ENCODE measurements at places on chromosomes 11 and 22.
A peak's percentile ranks its signal among the peaks of the same experiment; 100 is the strongest.

DNA sequence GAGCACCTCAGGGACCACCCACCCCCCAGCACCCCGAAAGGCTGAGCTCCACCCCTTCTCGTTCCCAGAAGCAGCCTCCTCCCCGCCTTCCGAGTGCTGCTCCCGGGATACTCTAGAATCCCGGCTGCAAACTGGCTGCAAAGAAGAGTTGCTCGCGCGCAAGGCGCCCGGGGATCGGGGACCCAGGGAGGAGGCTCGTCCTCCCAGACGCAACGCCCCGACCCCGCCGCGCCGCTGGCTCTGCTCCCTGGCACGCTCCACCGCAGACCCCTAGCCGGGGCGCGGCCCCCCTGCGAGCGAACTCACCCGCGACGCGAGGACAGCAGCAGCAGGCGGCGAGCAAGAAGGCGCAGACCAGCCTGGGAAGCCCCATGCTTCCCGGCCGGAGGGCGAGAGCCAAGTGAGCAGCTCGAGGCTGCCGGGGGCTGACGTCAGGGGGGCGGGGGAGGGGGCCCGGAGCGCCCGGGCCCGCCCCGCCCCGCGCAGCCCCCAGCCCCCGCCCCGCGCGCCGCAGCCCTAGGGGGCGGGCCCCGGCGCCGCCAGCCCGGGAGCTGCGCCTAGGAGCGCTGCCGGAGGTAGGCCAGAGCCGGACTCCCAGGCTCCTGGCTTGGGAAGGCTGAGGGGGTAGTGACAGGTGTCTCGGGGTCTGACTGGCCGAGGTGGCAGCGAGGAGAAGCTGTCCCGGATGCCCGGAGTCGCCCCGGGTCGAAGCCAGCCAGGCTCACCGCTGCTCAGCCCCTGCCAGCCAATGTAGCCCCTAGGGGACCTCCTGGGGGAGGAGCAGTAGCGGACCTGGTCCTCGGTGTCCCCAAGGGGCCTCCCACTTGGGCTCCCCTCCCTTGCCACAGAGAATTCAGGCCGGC is at the start of gene MCAM:
Gene MCAM (minus strand): TSS at position 402 of the 863 bp plus-strand sequence. CDS start 29 bp downstream, at position 373.
- peak; percentile 71 for DNase-seq

GRCh38 chr11:118172356-118172755 is 4.1 kb downstream of the SCN2B start:
- DNase-seq: no peak

DNA sequence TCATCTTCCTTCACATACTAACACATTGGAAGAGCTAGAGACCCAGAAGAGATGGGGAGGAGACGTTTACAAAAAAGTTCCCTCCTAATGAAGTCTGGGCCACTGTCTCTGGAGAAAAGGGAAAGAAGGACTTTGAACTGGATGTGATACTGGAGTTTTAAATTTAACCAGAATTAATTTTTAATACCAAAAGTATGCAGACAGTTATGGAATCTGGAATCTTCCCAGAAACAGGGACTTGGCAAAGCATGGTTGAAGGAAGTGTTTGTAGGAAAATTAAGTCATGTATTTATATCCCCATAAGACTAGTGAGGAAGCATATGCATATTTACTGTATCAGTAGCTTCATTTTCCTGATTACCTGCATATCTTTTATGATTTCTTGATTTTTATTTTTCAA is 215.5 kb downstream of the TTC28 start:
- no peak for DNase-seq

- DNase-seq: no peak
Observed at GRCh38 chr11:31199378-31199777, 170.2 kb downstream of the DCDC1 start.

GRCh38 chr11:121931748-121932352 is 184.2 kb downstream of the BLID start:
- no peak for DNase-seq

- DNase-seq: no peak
Observed at GRCh38 chr11:123580557-123581275, 73.7 kb downstream of the SCN3B start.

DNA sequence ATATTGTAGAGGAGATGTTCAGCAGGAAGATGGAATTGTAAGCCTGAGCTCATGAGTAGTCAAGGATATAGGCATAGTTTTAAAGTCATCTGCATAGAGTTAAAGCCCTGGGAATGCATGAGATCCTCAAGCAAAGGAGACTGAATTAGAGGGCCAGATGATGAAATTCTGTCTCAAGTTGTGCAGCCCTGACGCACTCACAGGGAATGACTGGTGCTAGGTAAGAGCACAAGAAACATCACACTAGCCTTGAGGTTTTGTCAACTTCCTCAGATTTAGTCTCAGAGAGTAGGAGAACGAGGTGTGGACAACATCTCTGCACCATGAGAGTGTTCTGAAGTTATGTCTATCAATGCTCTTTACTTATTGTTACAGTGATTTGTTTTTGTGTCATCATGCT is 5.8 kb downstream of the RAB38 start:
- no peak for DNase-seq

- no peak for DNase-seq
Observed at GRCh38 chr11:3338569-3339339, 40.2 kb downstream of the ZNF195 start.

DNA sequence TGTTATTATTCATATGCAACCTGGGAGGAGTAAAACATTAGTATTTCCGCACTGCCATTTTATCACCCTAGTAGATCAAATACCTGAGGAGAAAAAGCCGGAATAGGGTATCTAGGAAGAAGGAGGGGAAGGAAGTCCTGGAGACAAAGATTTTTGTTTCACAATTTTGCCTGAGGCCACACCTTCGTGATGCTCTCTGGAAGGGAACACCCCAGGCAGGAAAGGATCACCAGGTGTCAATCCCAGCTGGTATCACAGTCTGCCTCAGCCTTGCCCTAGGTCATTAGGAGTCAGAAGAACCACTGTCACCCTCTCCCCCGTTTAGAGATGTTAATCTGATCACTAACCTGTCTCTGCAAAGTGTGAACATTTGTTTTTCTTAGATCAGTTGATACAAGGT is 35.4 kb upstream of the IGSF9B start:
- DNase-seq: no peak

DNA sequence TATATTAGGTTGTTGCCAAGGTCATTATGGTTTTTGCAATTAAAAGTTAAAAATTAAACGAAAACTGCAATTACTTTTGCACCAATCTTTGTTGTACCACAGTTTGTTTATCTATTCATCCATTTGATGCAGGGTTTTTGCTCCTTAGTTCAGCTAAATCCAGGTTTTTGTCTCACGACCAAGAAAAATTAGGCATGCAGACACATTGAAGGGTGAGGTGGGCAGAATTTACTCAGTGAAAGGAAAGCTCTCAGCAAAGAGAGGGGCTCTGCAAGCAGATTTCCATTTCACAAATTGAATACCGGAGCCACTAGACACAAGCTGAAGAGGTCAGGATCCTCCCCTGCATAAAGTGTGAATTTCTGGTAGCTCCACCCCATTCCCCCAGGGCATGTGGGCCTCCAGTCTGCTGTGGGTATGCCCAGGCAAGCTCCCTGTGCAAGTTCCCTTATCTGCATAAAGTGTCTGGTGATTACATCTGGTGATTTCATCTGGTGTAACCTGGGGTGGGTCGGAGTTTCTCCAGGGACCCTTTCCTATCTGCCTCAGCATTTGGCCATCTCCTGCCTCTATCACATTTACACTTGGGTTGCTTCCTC is 33.3 kb downstream of the APOL6 start:
- DNase-seq: no peak

DNA sequence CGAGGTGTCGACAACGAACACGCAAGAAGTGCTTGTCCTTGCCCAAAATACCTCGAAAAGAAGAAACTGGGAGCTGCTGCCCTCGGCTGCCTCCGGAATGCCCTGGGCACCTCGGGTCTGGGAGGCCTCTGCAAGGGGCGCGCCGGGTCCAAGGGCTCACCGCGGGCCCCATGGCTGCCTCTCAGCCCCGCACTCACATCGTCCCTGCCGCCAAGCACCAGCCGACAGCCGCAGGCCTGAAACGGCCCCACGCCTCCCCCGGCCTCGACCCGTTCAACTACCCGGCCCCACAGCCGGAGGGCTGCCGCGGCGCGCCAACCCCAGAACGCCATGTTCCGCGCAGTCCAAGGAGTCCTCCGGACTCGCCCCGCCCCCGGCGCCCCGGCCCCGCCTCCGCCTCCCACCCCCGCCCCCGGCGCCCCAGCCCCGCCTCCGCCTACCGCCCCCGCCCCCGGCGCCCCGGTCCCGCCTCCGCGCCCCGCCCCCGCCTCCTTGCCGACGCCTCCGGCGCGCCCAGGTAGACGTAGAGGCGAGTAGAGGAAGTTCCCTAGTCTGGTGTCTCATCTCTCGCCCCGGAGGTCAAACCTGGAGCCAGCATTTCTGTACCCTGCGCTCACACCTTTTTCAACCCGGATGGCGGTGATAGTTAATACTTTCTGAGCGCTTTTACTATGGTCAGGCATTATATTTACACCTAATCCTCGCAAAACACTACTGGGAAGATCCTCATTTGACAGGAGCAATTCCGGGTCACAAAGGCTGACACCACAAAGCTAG is at the start of gene SIRT3:
Gene SIRT3 (minus strand): TSS at position 346 of the 777 bp plus-strand sequence. CDS start 14 bp downstream, at position 332.
- DNase-seq: peak; percentile 67

DNA sequence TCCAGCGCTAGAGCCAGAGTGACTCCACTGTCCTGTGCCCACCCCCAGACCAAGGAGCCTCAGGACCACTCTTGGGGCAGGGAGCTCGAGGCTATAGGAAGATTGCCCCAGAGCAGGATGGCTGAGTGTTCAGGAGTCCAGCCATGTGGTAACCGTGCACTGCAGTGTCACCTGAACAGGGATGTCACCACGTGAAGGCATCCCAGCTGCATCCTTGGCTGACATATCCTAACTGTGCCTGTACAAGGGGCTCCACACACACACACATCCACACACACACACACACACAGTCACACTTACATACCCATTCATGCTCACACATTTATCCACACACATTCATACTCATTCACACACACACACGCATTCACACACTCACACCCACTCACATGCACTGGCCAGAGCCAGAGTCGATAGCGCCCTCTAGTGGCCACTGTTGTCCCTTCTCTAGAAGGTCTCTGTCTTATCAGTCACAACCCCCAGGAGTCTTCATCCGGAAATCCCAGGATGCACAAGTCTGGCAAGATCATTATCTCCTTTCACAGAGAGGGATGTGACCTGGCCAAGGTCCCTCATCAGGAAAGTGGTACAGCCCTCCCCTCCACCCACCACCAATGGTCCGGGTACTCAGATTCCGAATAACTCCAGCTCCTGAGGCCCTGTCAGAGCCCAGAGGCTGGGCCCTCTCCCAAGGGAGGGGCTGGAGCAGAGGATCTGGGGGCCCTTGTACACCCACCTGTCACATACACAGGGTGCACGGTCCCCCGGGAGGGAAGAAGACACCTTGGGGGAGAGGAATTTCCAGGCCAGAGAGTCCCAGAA is 55.1 kb downstream of the IGLL5 start:
- DNase-seq: no peak

DNA sequence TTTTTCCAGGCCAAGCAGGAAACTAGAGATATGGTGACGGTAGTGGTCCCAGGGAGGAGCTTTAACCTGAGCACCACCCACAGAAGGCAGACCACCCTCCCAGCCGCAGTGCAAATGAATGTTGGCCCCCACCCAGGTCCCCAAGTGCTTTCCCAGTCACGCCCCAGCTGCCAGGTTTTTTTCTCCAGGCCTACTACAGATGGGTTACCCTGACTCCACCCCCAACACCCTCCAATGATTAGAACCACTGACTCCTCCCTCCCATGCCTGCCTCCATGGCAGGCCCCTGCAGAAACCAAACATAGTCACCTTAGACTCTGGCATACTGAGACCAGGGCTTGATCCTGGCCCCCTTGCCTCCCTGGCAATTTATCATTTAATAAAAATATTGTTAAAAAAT is 58.7 kb upstream of the CHST1 start:
- DNase-seq: no peak

- no peak for DNase-seq
Observed at GRCh38 chr11:23780231-23780630, 716.6 kb upstream of the LUZP2 start.

DNA sequence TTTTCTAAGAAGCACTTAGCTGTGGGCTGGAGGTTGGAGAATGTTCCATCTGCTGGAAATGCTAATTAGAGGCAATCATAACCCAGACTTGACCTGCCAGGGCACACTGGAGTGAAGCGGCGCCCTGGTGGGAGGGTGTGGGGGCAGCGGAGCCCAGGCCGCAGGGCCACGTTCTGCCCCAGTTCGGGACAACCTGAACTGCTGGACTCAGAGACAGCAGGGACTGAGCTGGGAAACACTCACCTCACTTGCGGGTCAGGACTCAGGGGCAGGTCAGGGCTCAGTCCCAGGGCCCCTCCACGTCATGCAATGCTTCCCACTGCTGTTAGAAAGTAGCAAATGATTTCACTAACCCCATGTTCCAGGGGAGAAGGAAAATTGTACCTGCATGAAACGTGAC is 316.4 kb downstream of the NTM start:
- DNase-seq: no peak

- DNase-seq: no peak
Observed at GRCh38 chr11:46676436-46677158, 23.8 kb downstream of the ARHGAP1 start.

DNA sequence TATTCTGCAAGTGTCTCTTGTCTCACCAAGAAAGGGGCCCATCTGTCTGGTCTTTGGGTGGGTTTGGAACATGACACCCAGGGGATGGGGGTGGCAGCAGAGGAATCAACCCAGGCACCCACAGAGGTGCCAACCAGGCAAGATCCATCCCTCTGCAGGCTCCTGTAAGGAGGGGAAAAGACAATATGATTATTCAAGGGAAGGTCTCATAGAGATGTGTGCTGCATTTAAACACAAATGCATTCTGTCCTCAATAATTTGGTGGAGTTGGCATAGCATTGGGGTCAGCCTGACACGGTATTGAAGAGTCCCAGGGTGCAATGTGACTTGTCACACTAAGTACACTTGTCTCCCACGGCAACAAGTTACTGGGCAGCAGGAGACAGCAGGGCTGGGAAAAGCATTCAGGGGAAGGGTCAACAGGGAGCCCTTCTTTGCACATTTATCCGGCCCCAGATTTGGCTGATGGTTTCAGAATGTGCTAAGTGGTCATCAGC is 33.1 kb upstream of the SPON1 start:
- peak; percentile 75 for DNase-seq

GRCh38 chr22:46891382-46891951 is 129.0 kb downstream of the TBC1D22A start:
- DNase-seq: no peak

DNA sequence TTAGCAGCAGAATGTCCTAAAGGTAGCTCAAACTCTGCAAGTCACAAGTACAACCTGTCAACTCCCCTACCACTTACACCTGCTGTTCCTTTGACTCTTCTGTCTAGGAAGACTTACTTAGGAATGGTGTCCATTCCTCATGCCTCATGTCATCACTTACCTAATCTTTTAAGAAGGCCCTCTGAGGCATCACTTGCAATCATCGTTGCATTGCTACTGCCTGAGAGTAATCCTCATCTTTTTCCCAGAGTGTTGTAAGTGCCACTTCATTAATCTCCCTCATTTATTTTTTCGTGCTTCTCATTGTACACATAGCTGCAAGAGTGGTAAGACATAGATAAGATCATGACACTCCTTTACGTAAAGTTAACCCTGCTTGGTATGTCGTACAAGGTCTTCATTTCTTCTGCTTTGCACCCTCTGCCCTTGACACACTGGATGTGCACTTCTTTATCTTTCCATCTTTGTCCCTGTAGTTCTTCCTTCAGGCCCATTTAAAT is 54.6 kb downstream of the SFI1 start:
- DNase-seq: no peak

All from globus pallidus (tissue), 1 donor.